Retina (tissue), 1 donor: ENCODE measurements at places on chromosomes 7 and 10.

DNA sequence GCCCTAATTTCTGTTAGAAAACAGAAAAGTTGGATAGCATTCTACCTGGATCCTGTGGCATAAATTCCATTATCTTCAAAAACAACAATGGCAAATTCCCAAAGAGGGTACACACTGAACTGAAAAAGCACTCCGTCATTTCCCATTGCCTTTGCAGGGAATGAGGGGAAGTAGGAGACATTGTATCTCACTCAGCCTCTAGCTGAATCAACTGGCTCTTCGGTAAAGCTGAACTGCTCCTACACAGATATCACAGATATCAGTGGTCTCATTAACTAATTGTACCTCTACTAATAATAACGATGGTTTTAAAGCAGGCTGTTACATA, 64.2 kb upstream of the PRKAR2B start:
- DNase-seq, result no peak

GRCh38 chr7:26153241-26153822, 1.3 kb downstream of the NFE2L3 start:
- no peak for DNase-seq

- no peak for DNase-seq
These were observed 56.2 kb downstream of the UBE3C start for GRCh38 chr7:157194948-157195347.

- DNase-seq, result no peak
These were observed at the start of gene PAX2 for GRCh38 chr10:100744987-100745881. PAX2 (plus strand) TSS chr10:100745582; CDS start chr10:100746261, 679 bp downstream.

DNA sequence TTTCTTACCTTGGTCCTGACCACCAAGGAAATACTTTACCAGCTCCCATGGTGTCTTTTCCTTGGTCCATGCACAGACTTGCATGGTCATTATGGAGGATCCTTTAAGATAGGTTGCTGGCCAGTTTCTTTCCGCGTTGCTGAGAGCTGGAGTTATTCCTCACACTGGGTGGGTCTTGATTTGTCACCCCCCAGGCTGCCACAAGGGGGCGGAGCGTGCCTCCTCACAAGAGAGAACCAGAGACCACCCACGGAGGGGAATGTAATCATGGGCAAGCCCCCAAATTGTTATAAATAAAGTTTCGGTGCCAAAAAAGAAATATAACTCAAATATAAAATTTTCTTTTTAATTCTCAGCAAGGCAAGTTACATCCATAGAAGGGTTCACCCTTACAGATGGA, 10.5 kb upstream of the TRIM24 start:
- no peak for DNase-seq

- DNase-seq, result peak; percentile 48
These were observed 95.3 kb downstream of the PTPRN2 start for GRCh38 chr7:158492367-158492764.

DNA sequence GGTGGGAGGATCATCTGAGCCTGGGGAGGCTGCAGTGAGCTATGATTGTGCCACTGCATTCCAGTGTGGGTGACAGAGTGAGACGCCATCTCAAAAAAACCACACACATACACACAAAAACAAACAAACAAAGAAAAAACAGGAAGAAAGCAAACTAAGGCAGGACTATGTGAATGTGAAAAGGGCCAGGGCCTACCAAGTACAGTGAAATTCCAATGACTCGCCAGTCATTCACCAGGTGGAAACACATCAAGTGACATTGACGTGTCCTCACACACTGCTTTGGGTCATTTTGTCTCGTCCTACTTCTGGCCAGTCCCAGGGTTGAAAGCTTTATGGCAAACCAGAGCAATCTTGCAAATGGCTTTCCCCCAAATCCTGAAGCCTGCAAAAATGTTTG, 79.9 kb downstream of the HIP1 start:
- DNase-seq, result no peak

- no peak for DNase-seq
These were observed 96.8 kb upstream of the AGR3 start for GRCh38 chr7:16978358-16979244.

- DNase-seq, result no peak
These were observed 227.8 kb downstream of the CELF2 start for GRCh38 chr10:11245510-11245909.

DNA sequence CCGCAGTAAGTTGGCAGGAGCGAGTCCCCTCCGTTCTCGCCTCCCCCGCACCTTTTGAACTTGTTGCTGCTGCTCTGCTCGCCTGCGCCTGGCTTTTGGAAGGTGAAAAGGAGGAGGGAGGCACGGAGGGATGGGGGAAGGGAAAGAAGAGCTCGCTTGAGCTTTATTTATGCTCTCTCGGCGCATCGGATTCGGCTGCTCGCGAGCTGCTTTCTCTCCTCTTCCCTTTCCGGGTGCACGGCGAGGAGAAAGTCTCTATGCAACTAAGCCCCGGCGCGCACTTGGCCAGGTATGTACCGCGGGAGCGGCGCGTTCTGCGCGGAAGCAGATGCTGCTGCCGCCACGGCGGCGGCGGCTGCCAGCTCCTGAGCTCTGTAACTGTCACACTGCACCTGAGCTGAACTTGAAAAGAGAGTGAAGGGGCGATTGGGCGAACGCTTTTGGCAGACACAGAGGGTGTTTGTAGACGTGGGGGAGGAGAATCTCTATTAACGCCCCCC, 551 bp downstream of the KCND2 start:
- peak; percentile 81 for DNase-seq

DNA sequence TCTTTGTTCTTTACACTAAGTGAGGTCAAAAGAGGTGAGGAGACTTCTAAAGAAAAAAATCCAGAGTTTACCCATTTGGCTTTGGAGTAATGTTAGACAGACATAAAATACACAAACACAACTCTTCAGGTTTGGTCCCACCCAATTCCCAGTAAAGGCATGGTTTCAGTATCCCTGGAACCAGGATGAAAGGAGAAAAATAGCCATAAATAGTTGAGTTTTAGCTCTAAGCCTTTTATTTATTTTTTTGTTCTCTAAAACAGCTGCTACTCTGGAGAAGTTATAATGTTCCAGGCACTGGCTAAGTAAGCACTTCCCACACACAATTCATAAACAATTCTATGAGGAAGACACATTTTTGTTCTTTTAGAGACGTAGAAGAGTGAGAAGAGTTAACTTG, 4.0 kb downstream of the ABCB1 start:
- DNase-seq, result no peak

DNA sequence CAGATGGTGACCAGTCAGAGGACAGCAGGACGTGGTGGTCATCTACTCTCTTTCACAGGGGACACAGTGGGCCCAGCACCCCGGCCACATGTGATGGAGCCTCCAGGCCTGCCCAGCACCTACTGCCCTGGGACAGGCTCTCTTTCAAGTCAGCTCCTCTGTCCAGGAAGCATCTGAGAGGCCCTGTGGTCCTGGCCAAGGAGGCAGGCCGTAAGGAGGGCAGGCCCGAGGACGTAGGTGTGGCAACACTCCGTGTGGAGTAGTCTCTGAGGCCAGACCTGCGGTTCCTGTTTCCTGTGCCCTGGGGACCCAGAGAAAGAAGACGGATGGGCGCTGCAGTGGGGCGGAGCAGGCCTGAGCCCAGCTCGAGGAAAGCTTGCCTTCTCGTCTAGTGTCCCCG, 179.2 kb downstream of the EBF3 start:
- no peak for DNase-seq

DNA sequence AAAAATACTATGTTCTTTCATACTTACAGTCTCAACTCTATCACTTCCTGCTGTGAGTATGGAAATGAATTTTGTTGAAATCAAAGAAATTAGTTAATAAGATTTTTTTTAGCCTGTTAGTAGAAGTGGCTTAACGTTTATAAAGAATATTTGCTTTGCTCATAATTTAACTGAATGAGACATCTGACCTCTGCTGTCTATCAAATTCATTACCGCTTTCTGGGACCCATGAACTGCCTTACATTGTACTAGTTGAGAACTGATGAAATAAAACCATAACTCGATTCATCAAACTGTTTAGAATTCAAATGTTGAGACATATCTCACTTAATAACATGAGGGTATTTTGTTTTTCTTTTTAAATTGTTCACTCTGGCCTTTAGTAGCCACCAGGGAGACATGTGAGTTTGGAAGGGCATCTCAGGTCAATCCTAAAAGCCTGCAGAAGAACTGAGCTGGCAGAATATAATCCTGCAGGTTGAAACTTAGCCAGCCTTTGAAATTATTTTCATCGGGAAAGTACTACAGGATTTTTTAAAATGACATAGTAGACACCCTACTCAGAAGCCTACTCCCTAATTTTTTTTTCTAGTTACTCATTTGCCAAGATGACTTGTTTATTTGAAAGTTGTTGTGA, 78.7 kb downstream of the KIAA1217 start:
- no peak for DNase-seq

GRCh38 chr10:81944609-81945008, 69.6 kb downstream of the NRG3 start:
- DNase-seq, result no peak

- DNase-seq, result no peak
These were observed 41.7 kb downstream of the HTRA1 start for GRCh38 chr10:122503012-122503411.

GRCh38 chr7:92057375-92057774, 76.9 kb downstream of the CYP51A1 start:
- DNase-seq, result no peak

DNA sequence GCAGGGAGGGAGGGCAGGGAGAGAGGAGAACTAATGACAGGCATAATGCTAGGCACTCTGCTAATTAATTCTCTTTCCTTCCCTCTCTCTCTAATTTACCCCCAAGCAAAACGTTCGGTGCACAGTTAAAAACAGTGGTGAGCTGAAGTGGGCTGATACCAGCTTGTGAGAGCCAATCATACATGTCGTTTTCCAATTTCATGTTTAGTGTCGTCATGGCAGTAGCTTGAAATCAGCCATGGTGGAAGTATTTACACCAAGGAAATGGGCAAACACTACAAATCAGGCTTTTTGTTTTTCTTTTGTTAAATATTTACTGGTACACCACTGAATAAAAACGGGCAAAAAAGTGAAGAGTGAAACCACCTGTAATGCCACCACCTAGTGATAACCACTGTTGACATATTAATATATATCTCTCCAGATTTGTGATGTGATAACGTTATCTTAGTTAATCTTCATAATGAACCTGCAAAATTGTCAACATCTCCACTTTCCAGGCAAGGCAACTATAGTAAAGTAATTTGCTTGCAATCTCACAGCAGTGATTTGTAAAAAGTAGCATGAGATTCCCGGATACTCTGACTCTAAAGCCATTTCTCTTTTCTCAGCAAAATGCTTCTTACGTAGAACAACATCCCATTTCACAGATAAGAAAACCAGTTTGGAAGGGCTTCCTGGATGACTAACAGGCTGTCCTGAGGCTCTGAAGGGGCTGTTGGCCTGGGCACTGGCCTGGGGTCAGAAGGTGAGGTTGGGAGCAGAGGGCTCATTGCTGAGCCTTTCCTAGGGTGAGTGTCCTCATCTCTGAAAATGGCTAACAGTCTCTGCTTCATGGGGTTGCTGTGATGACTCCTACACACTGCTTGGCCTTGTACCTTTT, 83.7 kb downstream of the ATXN7L1 start:
- DNase-seq, result no peak

DNA sequence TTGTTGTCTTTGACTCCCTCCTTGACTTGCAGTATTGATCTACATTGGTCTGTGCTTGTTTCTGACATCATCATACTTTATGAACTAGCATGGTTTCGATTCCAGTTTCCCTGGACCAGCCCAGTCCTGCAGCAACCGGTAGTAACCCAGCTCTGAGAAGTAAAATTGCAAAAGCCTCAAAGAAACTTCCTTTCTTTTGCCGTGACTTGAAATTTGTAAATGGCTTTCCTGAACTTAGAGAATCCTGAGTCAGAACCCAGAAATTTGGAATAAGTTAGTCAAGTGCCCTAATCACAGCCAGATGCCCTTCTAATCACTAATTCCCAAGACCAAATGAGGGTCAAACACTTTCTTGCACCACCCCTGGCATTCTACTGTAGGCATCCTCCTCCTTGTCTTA, 15.0 kb downstream of the TAS2R60 start:
- no peak for DNase-seq

- DNase-seq, result no peak
These were observed 3.1 kb upstream of the RBP4 start for GRCh38 chr10:93604146-93604545.

GRCh38 chr10:112231602-112232400, 48.2 kb upstream of the GPAM start:
- no peak for DNase-seq

GRCh38 chr7:122748195-122748594, 45.5 kb upstream of the RNF148 start:
- no peak for DNase-seq

DNA sequence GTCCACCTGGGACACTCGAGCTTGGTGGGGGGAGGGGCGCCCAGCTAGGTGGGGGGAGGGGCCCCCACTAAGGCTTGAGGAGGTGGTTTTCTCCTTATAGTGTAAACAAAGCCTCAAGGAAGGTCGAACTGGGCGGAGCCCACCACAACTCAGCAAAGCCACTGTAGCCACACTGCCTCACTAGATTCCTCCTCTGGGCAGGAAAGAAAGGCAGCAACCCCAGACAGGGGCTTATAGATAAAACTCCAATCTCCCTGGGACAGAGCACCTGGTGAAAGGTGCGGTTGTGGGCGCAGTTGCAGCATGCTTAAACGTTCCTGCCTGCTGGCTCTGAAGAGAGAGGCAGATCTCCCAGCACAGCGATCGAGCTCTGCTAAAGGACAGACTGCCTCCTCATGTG, 133.1 kb downstream of the SNX13 start:
- no peak for DNase-seq

DNA sequence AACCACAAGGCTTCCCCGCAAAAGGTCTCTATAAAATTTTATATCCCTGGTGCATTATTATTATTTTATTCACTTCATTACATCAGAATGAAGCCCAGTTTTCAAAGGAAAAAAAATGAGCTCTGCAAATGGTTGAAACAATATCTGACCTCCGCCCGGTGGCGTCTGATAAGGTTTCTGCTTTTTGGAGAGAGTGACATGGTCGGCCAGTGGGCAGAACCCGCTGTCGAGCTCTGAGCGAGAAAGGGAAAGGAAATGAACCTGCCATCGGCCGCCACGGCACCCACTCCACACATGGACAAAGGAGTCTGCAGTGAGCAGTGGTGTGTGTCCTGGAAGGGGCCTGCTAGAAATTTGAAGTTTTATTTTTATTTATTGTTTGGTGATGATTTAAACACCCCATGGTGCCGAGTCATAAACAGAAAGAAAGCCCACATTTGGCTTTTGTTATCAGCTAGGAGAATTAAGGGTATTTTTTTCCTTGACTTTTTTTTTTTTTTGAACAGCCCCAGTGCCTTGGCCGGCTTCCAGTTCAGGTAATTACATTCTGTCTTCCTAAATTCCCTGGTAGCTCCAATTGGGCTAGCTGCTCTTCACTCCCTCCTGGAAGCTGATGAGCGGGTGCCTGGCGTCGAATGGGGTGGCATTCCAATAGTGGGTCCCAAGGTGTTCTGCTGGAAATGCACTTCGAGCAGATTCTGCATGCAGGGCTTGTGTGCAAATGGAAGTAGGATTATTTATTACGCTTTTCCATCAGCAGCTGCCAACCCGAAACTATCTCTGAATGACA, 149.4 kb upstream of the MKI67 start:
- DNase-seq, result no peak
